ENCODE measurements at places on chromosomes 5 and 9. TPM values are rescaled to one million over a fixed set of nuclear protein-coding genes. Genes with fewer than 3 reads are reported as not detected.

Gene FOXD4
- not detected for total RNA-seq

Gene UNC13B
- 0.84 TPM for total RNA-seq

Gene CNTNAP3B
- total RNA-seq = not detected

Gene GRM6
- not detected for total RNA-seq

Data from CD4-positive, alpha-beta T cell (primary cell).